ENCODE measurements at places on chromosomes 5 and 9. TPM values are rescaled to one million over a fixed set of nuclear protein-coding genes. Genes with fewer than 3 reads are reported as not detected.
A peak's percentile ranks its signal among the peaks of the same experiment; 100 is the strongest.

GRCh38 chr9:613771-614347 is 227.6 kb upstream of the DMRT1 start:
- peak; percentile 13 for DNase-seq
- no peaks in the 10 kb centered on the region for H3K36me3 ChIP-seq
- no peak overlapping the region for H3K4me3 ChIP-seq
- no peaks in the 10 kb centered on the region for H3K4me1 ChIP-seq

- no peaks in the 10 kb centered on the region for H3K27me3 ChIP-seq
- H3K27ac ChIP-seq: no peak overlapping the region
- no peak for DNase-seq
These were observed 265.8 kb downstream of the SLF1 start for GRCh38 chr5:94884311-94884710.

DNA sequence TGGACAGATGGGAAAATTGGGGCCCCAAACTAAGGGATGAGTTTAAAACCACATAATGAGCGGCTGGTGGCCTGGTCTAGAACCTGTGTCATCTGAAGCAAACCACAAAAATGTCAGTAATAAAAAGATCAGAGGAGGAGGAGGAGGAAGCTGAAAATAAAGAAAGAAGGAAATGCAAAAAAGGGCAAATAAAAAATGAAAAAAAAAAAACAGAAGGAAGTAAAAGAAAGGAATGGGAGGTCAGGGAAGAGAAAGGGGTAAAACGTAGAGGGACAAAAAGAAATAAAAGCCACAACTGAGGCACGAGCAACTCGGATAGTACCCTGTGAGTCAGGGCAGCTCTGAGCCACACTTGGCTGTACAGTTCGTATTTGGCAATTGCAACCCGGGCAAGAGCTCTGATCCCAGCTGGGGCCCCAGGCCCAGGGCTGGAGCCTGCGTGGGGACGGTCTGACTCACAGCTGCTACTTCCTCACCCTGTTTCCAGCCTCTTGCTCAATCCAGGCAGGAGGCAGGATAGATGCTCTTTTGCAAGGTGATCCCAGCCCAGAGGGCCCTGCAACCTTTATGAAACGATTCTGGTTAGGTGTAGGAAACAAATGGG is 137.9 kb upstream of the TRIM32 start:
- peak overlapping the region; percentile 17 for H3K27ac ChIP-seq
- no peak overlapping the region for H3K4me3 ChIP-seq
- peaks cover 3% of the 10 kb centered on the region for H3K27me3 ChIP-seq
- H3K36me3 ChIP-seq: no peaks in the 10 kb centered on the region

GRCh38 chr9:126217797-126218196 is 108.8 kb upstream of the MVB12B start:
- no peaks in the 10 kb centered on the region for H3K27me3 ChIP-seq
- no peak for DNase-seq
- H3K27ac ChIP-seq: no peak overlapping the region
- H3K4me3 ChIP-seq: no peak overlapping the region
- H3K4me1 ChIP-seq: no peaks in the 10 kb centered on the region

DNA sequence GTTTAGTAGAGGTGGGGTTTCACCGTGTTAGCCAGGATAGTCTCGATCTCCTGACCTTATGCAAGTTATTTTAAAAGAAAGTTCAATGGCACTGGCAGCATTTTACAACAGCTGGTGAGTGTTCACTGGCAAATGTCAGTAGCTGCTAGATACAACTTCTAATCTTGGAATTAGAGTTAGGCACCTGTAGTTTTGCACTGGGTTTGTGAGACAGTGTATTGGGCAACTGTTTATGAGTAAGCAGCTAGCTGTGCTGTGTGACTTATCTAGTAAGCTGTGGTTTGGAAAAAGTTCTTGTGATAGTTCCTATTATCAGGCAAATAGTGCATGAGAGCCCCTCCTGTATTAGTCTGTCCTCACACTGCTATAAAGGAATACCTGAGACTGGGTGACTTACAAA is 61.5 kb downstream of the UBE2QL1 start:
- DNase-seq: no peak
- no peak overlapping the region for H3K4me3 ChIP-seq
- no peaks in the 10 kb centered on the region for H3K4me1 ChIP-seq
- H3K27me3 ChIP-seq: no peaks in the 10 kb centered on the region
- H3K27ac ChIP-seq: no peak overlapping the region

GRCh38 chr5:42301349-42301748 is 121.9 kb upstream of the GHR start:
- H3K36me3 ChIP-seq: no peaks in the 10 kb centered on the region
- H3K4me3 ChIP-seq: no peak overlapping the region
- DNase-seq: no peak
- H3K27me3 ChIP-seq: no peaks in the 10 kb centered on the region
- H3K27ac ChIP-seq: no peak overlapping the region

DNA sequence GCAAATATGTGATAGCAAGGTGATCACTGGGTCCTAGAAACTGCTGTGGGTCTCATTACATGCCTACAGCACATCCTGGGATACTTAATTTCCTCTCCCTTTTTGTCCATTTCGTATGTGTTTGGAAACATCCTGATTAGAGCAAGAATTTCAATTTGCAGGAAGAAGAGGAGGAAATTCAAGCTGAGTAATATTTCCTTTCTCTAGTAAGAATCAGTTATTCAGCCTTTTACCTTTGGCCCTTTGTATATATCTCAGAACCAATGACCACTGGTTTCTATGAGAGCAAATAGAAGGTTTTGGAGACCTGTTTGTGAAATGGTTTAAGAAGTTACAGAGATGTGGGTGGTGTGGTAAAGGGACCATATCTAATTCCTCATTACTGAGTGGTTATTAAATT is 171.6 kb downstream of the RMI1 start:
- H3K27ac ChIP-seq: no peak overlapping the region
- DNase-seq: no peak
- H3K4me3 ChIP-seq: no peak overlapping the region
- no peaks in the 10 kb centered on the region for H3K36me3 ChIP-seq
- H3K4me1 ChIP-seq: no peaks in the 10 kb centered on the region

DNA sequence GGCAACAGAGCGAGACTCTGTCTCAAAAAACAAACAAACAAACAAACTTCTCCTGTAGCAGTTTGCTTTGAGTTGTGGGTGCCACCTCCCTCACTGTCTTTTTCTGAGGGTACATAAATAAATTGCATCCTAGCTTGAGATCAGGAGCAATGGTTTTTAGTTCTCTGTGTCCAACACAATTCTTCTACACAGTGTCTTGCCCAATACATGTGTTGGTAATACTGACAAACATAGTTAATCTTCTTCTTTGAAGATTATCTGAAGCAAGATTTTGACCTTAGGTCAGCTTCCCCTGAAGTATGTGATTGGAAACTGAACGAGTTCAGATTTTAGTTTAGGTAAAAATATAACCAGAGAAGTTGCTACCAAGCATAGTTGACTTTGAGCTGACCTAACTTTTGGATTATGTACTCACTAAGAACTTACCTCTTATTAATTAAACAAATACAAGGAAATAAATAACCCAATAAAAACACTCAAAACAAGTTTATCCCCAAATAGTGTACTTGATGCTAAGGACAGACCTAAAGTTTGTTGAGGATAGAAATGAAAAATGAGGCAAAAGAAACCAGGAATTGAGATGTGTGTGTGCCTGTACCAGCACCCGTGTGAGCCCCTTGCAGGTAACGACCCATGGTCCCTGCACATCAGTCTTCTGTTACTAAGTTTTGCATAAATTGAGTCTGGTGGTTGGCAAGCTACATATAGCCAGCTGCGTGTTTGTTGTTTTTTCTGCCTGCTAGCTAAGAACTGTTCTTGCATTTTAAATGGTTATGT is 16.2 kb downstream of the TJP2 start:
- no peak overlapping the region for H3K4me3 ChIP-seq
- H3K4me1 ChIP-seq: peaks cover 12% of the 10 kb centered on the region
- H3K27me3 ChIP-seq: no peaks in the 10 kb centered on the region
- DNase-seq: no peak
- no peak overlapping the region for H3K27ac ChIP-seq
- H3K36me3 ChIP-seq: no peaks in the 10 kb centered on the region

GRCh38 chr5:1164696-1165630 is 36.4 kb upstream of the SLC6A19 start:
- DNase-seq: no peak
- peaks cover 32% of the 10 kb centered on the region for H3K4me1 ChIP-seq
- H3K27ac ChIP-seq: no peak overlapping the region
- no peaks in the 10 kb centered on the region for H3K27me3 ChIP-seq
- H3K36me3 ChIP-seq: no peaks in the 10 kb centered on the region
- no peak overlapping the region for H3K4me3 ChIP-seq

DNA sequence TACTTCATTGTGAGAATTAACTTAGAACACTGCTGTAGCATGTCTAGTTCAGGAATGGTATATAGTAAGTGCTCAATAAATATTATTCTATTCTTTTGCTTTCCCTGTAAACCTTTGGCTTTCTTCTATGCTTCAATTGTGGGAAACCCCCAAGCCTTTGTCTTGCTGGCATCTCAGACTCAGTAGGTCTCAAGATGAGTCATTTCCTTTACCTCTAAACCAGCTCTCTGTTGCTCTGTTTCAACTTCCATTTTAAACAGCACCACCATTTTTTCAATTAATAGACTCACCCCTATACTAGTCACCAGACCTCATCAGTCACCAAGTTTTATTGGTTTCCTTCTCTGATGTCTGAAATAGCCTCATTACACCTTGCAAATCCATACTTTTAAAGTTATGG is 43.5 kb downstream of the DMAC1 start:
- H3K27ac ChIP-seq: no peak overlapping the region
- H3K4me3 ChIP-seq: no peak overlapping the region
- no peaks in the 10 kb centered on the region for H3K4me1 ChIP-seq
- H3K36me3 ChIP-seq: no peaks in the 10 kb centered on the region

DNA sequence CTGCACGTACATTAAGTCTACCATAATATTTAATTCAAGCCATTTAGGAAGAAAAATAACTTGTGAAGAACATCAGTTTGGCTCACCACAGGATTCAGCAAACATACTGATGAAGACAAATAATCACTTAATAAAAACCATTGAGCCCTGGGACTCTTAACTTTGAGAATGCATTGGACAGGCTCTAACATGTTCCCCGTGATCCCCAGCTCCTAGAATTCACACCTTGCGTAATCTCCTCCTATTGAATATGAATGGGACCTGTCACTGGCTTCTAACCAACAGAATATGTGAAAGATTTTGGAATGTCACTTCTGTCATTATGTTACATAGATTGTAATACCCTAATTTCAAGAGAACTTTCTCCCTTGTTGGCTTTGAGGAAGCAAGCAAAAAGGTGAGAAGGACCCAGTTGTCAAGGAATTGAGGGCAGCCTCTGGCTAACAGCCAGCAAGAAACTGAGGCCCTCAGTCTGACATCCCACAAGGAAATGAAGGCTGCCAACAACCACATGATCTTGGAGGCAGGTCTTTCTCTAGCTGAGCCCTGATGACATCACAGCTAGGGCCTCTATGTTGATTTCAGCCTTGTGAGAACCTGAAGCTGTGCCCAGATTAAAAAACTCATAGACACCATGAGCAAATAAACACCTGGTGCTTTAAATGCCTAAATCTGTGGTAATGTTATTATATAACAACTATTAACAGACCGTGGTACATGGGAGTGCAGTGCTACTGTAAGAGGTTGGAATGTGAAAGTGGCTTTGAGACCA is 433.2 kb downstream of the SEMA5A start:
- H3K27ac ChIP-seq: no peak overlapping the region
- no peaks in the 10 kb centered on the region for H3K27me3 ChIP-seq
- H3K4me3 ChIP-seq: no peak overlapping the region

GRCh38 chr5:155222393-155222792 is 208.8 kb downstream of the KIF4B start:
- no peak overlapping the region for H3K27ac ChIP-seq
- H3K27me3 ChIP-seq: 0 out of 2 replicates have a peak, but pooled peaks cover 5% of the 10 kb centered on the region
- H3K4me1 ChIP-seq: no peaks in the 10 kb centered on the region

GRCh38 chr5:139751236-139751635 is 44.4 kb upstream of the PSD2 start:
- H3K27ac ChIP-seq: no peak overlapping the region
- no peak for DNase-seq
- no peaks in the 10 kb centered on the region for H3K27me3 ChIP-seq

GRCh38 chr9:106532306-106533015 is 330.5 kb upstream of the ZNF462 start:
- no peak overlapping the region for H3K4me3 ChIP-seq
- no peak for DNase-seq
- no peaks in the 10 kb centered on the region for H3K4me1 ChIP-seq
- no peaks in the 10 kb centered on the region for H3K36me3 ChIP-seq

LCN2 gene
- 9.2 TPM for total RNA-seq

ABLIM3 gene
- 14.3 TPM for total RNA-seq

CWC27 gene
- total RNA-seq: 29.1 TPM

GLRA1 gene
- not detected for total RNA-seq

SNCAIP gene
- total RNA-seq: not detected

MSX2 gene
- total RNA-seq: 11.3 TPM

Measured in HCT116 (cell line).